ENCODE measurements at places on chromosomes 2 and 18. TPM values are rescaled to one million over a fixed set of nuclear protein-coding genes. Genes with fewer than 3 reads are reported as not detected.

Gene CAPN13
- polyA plus RNA-seq: 0.14 TPM

Gene TTC21B
- 5.9 TPM for polyA plus RNA-seq

Gene ASXL2
- 3.2 TPM for polyA plus RNA-seq

Gene KCNE4
- polyA plus RNA-seq: 0.58 TPM

Gene CRYGC
- not detected for polyA plus RNA-seq

Gene DSC1
- not detected for polyA plus RNA-seq

Gene OSR1
- polyA plus RNA-seq: 1.3 TPM

Gene SPATA3
- not detected for polyA plus RNA-seq

Gene PID1
- polyA plus RNA-seq: 4.7 TPM

DNA sequence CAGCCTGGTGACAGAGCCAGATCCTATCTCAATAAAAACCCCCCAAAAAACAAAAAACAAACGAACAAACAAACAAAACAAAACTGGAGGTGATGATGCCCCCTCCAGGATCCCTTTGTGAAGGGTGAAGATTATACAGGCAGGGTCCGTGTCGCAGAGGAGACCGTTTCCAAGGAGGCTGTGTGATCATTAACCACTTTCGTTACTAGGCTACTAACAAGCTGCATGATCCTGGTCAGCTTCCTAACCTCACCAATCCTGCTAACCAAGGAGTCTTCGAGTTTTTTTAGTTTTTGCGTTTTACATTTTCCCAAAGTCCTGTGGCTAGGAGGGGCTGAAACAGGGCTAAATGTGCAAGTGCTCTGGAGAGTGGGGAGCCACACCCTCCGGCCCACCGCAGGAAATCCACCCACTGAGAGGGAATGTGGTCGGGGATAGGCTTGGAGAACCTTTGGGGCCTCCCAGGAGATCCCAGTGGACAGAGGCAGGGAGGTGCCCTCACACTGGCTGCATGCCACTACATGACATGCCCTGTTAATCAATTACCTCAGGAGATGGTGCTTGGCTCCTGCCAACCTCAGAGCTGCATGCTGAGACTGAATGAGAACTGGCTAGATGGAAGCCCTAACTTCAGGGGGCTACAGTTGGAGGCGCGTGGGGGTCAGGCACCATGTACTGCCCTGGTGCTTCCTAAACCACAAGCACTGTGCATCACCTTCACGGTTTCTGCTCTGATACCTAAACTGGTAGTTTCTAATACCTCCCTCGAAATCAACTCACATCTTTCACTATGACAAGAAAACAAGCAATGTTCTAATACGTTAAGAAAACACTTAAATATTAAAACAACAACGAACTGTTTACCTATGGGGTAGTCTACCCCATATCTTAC, 67.5 kb upstream of the RGPD5 start:
- no peak for DNase-seq

GRCh38 chr2:167398873-167399272, 510.6 kb downstream of the XIRP2 start:
- no peak for DNase-seq

DNA sequence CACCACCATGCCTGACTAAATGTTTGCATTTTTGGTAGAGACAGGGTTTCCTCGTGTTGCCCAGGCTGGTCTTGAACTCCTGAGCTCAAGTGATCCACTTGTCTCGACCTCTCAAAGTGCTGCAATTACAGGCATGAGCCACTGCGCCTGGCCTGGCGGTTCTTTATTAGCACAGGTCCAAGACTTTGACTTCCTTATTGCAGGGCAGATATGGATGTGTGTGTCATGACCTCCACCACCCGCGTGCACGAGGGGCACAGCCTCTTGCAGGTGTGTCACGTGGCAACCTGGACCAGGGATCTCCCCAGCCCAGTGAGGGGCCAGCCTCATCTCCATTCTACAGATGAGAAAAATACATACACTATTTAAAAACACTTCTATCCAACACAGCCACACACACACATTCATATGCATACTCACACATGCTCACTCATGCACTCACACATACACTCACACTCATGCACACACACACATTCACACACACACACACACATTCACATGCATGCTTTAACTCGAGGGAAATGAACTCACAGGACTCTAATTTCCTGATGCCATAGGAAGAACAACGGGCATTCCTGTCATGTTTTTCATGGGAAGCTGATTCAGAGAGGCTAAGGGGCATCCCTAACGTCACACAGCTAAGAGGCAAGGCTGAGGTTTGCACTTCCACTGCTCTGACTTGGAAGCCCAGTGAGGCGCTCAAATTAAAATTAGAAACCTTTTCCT, 38.8 kb downstream of the RRM2 start:
- no peak for DNase-seq

DNA sequence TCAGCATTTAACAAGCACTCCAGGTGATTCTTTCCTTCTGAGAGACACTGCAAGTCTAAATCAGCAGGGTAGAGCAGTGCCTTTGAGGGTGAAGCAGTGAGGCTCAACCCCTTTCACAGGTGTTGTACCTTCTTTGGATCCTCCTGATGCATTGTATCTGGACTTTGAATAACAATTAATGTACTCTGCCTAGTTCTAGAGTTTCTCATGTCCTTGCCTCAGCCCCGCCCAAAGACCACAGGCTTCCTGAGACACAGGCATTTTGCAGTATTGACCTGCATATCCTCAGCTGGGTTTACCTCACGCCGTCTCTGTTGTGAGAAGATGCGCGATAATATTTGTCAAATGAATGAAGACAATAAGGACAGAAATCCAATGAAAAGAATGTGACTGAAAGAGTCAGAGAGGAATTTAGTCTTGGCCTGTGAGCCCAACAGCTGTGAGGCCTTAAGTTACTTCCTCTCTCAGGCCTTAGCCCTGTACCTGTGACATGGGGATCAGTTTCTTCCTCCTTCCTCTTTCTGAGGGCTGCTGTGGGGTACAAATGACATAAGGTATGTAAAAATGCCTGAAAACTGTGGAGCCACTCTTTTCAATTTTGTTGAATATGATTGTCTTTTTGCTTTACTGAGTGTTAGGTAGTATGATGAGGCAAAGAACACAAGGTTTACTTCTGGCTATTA, 43.7 kb downstream of the WIPF1 start:
- DNase-seq: no peak

DNA sequence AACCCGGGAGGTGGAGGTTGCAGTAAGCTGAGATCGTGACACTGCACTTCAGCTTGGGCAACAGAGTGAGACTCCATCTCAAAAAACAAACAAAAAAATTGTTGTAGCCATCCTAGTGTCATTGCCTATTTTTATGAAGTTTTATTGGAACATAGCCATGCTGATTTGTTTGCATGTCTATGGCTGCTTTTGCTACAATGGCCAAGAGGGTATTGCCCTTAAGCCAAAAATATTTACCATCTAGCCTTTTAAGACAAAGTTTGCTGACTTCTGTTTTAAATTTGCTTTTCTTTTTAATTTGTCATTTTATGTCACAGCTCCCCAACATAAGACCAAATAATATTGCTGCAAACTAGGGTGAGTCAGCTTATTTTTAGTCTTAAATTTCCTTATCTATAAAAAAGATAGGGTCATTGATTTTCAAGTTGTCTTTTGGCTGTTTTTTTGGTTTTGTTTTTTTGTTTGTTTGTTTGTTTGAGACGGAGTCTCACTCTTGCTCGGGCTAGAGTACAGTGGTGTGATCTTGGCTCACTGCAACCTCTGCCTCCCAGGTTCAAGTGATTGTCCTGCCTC, 70.0 kb upstream of the CABLES1 start:
- no peak for DNase-seq

GRCh38 chr2:210132239-210132638, 39.0 kb downstream of the KANSL1L start:
- no peak for DNase-seq

DNA sequence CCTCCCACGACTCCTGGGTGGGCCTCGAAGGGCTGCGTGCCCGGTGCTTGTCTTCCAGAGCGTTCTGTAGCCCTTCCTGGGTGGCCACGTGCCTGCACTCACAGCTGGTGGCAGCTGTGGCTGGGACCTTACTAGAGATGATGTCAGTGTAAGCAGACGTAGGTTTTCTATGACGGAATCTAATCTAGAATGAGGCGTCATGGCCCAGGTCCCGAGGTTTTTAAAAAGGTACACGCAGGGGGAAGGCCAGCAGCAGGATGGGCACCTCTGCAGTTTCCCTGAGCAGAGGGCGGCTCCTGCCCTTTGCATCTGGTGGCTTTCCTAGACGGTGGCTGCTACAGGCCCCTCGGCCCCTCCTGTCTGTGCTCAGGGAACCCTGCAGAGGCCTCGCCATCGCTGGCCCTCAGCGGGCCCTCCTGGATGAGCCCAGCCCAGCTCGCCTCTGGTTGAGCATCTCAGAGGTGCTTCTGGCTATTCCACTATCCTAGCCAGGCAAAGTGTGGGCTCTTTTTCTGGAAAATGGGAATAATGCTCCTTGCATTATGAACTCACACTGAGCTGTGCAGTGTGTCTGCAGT, 49.6 kb upstream of the PXDN start:
- DNase-seq: no peak

DNA sequence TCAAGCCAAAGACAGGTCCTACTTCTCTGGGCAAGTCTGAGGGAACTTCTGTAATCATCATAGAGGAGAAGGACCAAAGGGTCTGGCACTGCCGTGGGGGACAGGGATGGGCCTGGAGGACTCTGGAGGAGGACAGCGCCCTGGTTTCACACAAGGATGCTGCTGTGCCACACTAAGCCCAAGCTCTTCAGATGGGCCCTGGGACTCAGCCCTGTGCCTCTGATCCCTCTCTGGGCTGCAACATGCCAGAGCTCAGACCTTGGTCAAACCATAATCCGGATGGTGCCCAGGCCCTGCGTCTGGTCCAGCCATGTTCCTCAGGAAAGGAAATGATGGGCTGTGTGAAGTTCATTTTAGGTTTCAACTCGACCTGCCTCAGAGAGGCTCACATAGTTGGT, 222.0 kb upstream of the COPS8 start:
- no peak for DNase-seq

DNA sequence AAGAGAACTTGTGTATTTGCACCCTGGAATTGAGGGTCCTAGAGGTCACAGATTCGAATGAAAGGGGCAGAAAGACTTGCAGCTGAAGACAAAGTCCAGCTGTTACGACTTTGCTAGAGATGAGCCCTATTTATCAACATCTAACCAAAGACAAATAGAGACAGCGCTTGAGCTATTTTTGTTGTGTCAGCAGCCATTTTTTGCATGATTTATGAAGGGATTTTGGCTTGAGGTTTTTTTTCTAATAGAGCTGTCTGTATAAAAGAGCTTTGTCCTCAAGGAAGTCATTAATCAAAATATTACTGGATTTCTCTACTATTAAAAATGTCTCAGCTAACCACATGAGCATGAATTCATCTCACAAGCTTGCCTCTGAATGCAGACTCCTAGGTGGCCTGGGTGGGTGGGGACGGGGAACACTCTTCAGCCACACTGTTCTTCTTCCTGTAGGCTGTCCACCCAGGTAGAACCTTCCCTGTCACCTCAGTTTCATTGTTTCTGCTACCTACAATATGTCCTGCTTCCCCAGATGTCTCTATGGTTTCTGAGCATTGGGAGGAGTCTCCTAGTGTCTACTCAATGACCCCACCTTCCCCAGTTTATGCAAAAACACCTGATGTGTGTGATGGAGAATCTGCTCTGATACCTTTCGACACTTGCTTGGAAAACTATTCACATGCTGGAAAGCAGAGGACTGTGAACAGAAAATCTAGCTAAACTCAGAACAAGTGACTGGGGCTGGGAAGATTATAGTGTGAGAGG, 7.2 kb upstream of the CD226 start:
- no peak for DNase-seq

GRCh38 chr18:9139400-9140039, 2.9 kb downstream of the ANKRD12 start:
- DNase-seq: no peak

DNA sequence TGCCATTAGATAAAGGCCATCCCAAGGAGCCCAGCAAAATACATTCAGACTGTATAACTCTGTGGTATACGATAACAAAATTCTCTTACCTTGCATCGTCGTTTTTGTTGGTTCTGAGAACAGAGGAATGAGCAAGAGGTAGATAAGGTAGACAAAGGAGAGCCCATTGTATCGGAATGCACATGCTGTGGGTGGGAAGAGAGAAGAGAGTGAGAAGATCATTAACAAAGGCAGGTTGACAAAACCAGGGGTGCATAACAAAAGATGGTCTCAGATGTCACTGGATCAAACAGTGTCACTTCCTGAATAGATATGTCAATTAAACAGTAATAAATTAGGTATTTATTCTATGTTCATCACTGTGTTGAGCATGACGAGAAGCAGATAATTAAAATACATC, 83.3 kb downstream of the PIEZO2 start:
- DNase-seq: no peak

- no peak for DNase-seq
These were observed 154.9 kb downstream of the MGAT5 start for GRCh38 chr2:134408791-134409190.

DNA sequence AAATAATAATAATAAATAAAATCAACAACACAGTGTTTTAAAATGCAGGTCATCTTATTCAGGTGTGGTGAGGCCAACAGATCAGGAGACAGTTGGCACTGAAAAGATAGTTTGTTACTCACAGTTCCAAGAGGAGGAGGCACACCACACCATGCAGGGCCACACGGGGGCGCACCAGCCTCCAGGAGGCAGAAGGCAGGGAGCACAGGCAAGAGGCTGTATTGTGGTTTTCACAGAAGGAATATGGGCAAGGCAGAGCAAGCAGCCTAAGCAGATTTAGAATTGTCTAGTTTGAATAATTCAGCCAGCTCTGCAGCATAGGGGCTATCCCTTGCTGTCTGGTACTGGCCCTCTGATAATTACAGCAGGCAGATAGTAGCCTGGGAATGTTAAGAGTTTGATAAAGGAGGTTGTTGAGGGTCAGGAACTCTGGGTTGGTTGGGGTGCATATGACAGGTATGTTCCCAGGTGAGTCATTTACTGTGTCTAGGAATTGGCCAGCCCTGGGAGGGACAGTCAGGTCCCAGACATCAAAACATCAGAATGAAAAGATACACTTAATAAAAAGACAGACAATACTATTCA, 31.3 kb downstream of the KIAA2012 start:
- no peak for DNase-seq

DNA sequence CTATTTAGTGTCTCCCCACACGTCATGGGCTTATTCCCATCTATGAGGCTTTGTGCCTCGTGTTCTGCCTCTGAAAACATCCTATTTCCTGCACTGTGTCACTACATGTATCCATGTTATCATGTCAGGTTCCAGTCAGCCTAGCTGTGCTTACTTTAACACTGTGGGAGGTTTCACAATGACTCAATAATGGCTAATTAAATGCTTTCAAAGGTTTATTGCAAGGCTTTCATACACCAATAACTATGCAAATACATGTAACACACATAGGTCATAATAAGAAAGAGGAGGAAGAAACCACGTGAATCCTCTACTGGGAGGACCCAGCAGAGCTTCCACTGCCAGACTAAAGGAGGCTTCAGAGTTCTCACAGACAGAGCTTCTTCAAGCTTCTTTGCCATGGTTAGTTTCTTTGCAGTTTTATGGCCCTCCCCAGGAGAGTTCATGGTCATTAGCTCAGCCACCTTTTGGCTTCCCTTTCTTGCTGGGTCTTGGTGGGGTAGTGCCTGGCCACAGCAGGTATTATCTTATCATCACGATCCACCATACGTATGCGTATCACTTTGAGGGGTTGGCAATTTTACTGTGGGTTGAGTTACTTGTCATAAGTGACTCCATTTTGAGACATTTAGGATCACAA, 5.1 kb upstream of the COLEC12 start:
- no peak for DNase-seq

Measured in psoas muscle (tissue), 8 donors.